ENCODE measurements at places on chromosomes 2 and 18.
A peak's percentile ranks its signal among the peaks of the same experiment; 100 is the strongest.

DNA sequence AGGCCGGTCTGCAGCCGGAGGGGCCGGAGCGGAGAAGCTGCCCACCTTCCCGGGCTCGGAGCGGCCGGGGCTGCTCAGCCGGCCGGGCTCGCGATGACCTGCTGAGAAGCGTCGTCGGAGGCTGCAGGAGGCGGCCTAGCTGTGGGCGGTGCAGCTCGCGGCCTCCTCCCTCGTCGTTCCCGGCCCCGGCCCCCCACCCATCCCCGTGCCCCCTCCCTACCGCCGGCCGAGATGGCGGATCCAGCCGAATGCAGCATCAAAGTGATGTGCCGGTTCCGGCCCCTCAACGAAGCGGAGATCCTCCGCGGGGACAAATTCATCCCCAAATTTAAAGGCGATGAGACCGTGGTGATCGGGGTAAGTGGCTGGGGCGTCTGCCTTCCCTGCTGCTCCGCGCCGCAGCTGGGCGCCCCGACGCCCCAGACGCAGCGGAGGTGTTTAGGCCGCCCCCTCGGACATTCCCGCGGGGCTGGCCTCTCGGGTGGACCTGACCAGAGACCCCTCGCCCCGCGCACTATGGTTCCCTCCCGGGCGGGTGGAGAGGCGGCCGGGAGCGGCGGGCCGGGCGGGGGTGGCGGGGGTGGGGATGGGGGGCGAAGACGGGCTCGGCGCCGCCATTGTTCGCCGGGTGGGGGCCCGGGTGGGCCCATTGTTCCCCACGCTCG, 492 bp downstream of the KIF5C start:
- no peak for ATAC-seq

GRCh38 chr18:36752929-36753865, 75.6 kb downstream of the TPGS2 start:
- no peak for ATAC-seq

DNA sequence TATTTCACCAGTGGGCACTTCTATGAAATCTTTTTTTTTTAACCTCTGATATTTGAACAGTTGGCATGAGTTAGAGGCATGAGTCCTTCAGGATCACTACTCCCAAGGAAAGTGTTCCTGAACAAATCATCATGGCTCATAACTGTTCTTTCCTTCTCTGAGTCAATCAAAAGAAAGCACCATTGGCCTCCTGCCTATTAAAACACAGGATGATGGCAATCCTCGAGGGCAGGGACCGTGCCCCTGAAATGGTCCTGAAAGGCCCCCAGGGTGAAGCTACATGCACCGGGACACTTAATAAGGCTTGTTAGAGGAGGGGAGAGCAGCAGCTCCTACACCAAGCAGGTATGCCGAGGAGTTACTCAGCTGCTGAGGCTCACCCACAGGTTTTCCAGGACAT, 43.5 kb downstream of the SLC14A2 start:
- ATAC-seq = no peak

GRCh38 chr18:8609659-8610458, 622 bp downstream of the RAB12 start:
- no peak for ATAC-seq

DNA sequence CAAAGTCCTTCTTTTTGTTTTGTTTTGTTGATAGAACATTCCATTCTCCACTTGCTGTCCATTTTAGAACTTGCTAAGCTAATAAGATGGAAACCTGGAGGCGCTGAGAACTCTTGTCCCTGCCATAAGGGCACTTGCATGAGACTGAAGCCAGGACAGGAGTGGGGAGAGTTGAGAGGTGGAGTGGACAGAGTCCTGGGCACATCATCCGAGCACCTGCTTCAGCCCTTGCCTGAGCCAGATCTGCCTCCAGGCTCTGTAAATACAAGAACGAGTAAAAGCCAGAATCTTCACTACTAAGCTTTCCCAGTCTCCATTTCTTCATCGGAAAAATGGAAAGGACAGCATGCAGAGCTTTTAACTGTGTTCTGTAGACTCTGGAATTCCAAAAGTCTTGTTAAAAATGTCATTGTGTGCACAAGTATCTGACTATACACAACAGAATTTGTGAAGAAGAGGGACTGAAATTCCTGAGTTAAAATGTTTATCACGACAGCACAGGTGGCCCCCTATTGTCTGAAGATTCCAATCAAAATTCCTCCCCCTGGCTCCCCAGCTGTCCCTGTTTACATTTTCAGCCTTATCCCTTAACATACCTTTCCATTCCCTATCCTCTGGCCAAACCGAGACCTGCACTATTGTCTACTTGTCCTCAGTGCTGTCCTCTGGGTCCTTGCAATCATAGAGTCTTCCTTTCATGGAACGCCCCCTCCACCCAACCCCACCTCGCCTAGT, 498.2 kb upstream of the TNP1 start:
- no peak for ATAC-seq

- ATAC-seq = no peak
Measured at GRCh38 chr2:8469709-8470493, 212.0 kb upstream of the ID2 start.

GRCh38 chr2:231648579-231649174, 56.0 kb downstream of the TEX44 start:
- peak; percentile 94 for ATAC-seq

- no peak for ATAC-seq
Measured at GRCh38 chr2:166610913-166611305, 116.9 kb upstream of the SCN7A start.

DNA sequence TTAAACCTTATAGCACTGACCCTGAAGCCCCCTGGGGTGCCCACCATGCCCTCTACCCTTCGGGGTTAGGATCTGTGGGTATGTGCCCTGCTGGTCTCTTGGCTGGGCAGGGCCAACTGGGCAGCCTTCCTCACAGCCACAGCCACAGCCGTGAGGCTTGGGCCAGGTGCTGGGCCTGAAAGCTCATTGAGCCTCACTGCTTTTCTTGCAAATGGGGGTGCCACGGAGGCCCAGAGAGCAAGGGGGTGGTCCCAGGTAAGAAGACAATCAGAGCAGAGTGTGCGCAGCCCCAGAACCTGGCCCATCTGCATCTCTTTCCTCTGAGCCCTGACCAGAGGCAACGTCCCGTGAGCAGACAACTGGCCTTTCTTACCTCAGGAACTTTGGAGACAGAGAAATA, 34.7 kb downstream of the KCNF1 start:
- ATAC-seq = no peak

- ATAC-seq = no peak
Measured at GRCh38 chr2:44906972-44907371, 34.5 kb upstream of the SIX3 start.

- ATAC-seq = no peak
Measured at GRCh38 chr2:19810637-19811036, 91.1 kb downstream of the TTC32 start.

GRCh38 chr2:4673025-4673489, 969.7 kb downstream of the DCDC2C start:
- no peak for ATAC-seq

DNA sequence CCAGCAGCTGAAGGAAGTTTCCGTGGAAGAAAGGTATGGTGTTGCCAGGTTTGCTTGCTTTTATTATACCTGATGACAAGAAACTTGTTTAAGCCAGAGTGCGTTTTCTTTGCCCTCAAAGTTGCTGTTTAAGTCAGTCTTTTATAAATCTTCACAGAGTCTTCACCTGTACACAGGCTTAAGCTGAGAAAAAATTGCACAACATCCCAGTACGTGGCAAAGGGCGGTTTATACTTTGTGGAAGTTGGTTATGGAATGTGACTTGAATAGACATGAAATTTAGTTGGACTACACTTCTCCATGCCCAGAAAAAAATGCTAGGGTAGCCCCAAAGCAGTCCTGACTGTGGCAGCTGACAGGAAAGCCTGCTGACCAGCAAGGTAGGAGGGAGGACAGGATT, 121.5 kb downstream of the RTN4 start:
- ATAC-seq = peak; percentile 85

DNA sequence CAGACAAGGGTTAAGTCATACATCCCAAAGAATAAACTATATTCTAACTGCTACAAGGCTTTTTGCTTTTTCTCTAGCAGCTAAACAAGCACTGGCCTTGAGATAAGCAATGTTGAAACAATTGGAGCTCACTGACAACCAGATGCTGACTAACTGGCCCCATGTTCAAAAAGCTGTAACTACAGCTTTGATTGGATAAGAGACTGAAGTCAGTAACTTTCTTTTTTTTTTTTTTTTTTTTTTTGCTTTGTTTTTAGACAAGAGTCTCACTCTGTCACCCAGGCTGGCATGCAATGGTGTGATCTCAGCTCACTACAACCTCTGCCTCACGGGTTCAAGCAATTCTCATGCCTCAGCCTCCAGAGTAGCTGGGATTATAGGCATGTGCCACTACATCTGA, 45.4 kb upstream of the TMEM163 start:
- ATAC-seq = no peak

DNA sequence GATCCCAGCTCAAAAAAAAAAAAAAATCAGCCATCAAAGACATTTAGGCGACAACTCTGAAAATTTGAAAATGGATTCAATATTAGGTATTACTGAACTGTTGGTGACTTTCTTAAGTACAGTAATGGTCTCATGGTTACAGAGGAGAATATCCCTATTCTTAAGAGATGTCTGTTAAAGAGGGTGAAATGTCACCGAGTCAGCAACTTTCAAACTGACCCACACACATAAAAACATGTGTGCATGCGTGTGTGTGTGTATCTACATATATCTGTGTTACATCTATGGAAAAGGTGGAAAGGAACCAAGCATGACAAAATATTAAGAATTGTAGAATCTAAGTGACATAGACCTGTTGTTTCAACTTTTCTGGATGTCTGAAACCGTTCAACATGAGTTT, 41.6 kb upstream of the GLI2 start:
- no peak for ATAC-seq

GRCh38 chr2:235270956-235271355, 222.9 kb upstream of the AGAP1 start:
- ATAC-seq = peak; percentile 41

DNA sequence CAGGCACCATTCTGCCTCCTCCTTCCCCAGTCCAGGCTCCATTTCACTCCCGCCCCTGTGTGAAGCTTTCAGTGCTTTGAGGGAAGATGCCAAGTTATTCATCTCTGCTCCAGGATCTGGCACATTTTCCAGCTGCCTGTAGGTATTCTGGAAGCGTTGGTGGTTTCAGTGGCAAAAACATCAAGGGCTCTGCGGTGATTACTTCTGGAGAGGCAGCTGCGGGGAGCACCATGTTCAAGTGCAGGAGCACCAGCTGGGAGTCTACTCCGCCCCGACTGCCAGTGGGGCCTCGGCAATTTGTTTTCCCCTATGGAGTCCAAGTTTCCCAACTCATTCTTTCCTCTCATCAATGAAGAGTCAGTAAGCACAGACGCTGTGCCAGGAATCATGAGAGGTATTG, 211.7 kb downstream of the CLIP4 start:
- ATAC-seq = no peak

DNA sequence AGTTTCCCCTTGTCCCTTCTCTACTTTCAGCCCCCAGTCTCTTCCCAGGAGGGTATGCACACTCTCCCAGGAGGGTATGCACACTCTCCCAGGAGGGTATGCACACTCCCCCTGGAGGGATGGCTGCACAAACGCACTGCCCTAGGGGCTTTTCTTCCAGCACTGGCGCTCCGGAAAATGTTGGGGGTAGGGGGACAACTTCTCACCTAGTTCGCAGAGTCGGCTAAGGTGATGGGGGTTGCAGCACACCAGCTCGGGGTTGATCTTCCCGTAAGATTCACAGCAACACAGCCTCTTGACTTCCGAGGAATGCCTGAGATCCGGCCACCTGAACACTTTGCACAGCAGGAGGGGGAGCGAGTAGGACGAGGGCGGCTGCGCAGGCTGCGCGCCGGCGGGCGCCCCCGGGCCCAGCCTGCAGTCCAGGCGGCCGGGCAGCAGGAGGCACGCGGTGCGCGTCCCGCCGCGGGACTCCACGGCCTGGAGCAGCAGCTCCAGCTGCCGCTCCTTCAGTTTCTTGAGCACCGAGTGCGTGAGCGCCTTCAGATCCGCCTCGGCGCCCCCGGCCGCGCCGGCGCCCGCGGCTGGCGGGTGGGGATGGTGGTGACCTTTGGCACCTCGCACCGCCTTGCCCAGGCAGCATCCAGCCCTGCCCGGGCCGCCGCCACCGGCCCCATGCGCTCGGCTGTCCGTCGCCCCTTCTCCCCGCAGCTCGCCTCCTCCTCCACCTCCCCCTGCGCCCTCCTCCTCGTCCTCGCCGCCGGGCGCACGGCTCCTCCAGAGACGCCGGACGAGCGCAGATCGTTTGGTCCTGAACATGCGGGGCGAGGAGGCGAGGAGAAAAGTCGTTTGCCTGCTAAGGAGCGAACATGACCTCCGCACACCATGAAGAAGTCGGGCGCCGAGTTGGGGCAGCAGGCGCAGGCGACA, 894 bp downstream of the SMAD7 start:
- ATAC-seq = peak; percentile 11

- no peak for ATAC-seq
Measured at GRCh38 chr2:222430681-222431080, 6.3 kb downstream of the SGPP2 start.

- peak; percentile 90 for ATAC-seq
Measured at GRCh38 chr2:120934574-120935338, 199.1 kb downstream of the GLI2 start.

DNA sequence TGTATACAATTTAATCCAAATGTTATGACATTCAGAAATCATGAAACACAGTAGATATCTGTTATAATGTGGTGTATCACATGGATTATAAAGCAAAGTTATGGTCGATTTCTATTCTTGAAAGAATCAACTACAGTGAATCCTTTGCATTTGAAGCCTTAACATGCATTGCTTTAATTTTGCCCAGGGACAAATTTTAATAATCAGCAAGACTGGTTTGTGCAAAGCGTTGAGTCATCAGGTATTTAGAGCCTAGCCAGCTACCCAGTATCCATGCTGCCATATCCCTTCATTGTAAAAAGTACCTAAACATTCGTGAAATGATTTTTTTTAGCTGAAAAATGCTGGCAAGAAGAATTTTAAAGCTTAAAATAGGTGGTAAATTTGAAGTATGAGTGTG, 8.9 kb upstream of the SPDYA start:
- ATAC-seq = peak; percentile 74

GRCh38 chr2:191215666-191216065, 29.5 kb upstream of the MYO1B start:
- ATAC-seq = no peak

DNA sequence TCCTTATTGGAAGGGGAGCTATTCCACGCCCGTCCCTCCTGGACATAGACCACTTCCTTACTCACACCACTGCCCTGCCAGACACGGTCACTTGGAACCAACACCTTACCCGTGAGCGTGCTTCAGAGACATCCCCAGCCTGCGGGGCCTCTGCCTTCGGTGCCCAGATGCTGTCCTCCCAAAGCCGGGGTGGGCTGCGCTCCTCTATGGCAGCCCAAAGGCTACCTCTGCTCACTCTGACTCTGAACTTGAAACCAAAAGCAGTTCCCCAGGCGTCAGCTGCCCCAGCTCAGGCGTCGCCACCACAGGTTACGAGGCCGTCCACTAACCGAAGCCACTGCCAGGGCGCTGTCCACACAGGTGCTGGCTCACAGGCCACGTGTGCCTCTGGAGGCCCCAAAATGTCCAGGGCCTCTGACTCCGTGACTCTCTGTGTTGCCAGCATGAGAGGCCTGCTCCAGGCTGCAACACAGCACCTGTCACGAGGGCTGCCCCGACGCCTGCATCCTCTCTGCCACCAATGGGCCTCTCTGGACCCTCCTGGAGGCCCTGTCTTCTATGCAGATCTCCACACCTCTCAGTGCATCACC, 23.8 kb downstream of the HDAC4 start:
- no peak for ATAC-seq

- ATAC-seq = peak; percentile 87
Measured at GRCh38 chr2:121363632-121364420, 78.8 kb upstream of the TFCP2L1 start.

Data from esophagus mucosa (tissue), 1 donor.